ENCODE measurements at places on chromosomes 4 and X.

DNA sequence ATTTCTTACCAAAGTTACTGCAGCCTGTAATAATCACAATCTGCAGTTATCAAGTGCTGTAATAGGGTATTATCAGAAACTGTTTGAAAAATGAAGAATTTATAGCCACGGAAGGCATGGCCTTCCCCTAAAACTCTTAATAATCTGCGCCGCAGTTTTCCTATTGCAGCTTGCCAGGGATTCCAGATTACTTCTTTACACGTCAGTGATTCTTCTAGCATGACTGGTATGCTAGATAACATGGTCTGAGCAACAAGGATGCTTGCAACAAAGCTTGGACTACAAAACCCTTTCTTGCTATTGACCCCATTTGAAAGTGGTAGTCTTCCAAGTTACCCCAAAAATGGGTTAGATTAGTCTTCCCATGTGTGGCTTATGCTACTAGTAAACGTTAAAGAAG, 47.2 kb upstream of the GK2 start:
- no peak for DNase-seq

DNA sequence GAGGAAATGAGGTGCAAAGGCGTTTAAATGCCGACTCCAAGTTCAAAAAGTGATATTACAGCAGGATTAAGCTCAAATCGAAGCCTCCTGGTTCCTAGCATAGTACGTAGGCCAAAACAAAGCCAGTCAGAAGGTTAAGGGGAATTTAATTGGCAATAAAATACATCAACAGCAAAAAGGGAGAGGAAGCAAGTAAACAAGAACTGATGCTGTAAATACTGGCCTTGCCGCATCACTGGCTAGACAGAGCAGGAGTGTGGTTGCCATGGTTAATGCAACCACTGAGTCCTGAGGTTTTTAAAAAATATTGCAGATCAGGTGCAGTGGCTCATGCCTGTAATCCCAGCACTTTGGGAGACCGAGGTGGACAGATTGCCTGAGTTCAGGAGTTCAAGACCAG, 63.2 kb upstream of the FBXW7 start:
- no peak for DNase-seq

DNA sequence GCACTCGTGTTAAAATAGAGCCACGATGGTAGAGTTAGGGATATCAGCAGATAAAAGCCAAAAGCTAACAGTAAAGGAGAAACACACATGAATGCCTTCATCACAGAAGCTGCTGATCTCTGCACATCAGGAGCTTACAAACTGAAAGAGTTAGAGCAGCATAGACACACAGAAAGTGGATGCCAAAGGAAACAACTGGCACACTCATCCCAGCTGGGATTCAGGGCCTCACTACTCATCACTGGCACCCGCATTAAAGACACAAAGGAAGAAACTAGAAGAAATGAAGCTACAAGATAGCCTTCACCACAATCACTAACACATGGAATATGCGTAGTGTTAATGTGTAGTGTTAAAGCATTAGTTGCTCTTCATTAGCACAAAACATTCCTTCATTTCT, 156.4 kb upstream of the TBL1X start:
- DNase-seq: no peak

GRCh38 chr4:86549163-86549788, 44.8 kb upstream of the PTPN13 start:
- DNase-seq: peak; percentile 17

GRCh38 chrX:97527725-97528124, 644.0 kb downstream of the RPA4 start:
- DNase-seq: no peak

DNA sequence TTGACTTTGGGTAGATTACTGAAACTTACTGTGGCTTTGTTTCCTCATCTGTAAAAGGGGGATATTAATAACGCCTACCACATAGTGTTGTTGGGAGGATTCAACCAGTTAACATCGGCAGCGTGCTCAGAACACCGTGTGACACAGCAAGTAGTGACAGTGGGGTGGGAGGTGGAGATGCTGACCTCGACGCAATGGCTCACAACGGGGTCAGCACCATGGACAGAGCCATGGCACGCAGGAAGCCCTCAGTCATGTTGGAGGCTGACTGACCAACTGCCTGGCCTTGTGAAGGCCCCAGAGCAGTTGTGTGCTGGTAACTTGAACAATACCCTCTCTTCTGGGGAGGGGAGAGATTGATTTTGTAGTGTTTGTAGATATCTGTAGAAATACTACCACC, 93.2 kb downstream of the WFS1 start:
- DNase-seq: peak; percentile 33

DNA sequence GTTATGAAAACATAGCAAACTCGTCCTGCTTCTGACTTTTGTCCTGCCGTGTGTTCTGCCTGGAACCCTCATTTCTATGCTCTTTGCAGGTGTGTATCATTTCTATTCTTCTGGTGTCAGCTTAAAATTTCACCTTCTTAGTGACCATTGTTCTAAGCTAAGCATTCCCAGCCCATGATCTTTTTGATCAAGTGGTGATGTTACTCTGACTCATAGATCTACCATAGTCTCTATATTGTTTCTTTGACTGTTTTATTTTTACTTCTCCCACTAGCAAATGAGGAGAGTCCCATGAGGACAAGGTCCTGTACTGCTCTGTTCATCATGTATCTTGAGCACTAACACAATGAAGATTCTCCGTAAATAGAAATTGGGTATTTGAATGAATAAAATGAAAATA, 14.1 kb upstream of the CXCL6 start:
- peak; percentile 40 for DNase-seq

- DNase-seq: no peak
Observed at GRCh38 chrX:28910487-28910886, 323.2 kb downstream of the IL1RAPL1 start.

- DNase-seq: peak; percentile 45
Observed at GRCh38 chr4:133969202-133969848, 232.3 kb downstream of the PABPC4L start.

- DNase-seq: no peak
Observed at GRCh38 chr4:153293742-153294057, 50.8 kb upstream of the MND1 start.

GRCh38 chr4:36385951-36386571, 104.6 kb downstream of the DTHD1 start:
- DNase-seq: peak; percentile 61

DNA sequence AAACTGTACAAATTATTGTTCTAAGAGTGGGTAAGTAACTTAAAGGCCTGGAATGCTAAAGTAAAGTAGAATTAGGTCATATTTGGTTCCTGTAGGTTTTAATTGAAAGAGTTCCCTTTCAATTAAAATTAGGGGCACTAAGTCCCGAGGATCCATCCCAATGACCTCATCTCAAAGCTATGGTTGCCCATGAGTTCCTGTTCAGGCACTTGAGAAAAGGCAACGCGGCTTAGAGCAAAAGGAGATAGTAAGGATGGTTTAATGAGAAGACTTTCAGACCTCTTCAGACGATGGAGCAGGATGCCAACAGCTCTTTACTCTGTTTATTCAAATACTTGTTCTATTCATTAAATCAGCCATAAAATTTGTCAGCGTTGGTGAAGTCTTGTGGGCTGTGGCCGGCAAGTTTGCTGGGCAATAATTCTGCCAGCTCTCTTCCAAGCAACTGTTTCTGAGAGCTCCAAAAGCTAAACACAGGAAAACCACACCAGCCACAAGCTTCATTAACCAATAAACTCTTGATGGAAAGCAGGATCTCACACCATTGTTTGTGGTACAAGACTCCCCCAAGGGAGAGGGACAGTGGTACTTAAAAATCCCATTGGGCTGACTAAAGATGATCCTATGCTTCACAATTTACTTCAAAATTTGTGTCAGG, 167.4 kb downstream of the COL4A6 start:
- no peak for DNase-seq

DNA sequence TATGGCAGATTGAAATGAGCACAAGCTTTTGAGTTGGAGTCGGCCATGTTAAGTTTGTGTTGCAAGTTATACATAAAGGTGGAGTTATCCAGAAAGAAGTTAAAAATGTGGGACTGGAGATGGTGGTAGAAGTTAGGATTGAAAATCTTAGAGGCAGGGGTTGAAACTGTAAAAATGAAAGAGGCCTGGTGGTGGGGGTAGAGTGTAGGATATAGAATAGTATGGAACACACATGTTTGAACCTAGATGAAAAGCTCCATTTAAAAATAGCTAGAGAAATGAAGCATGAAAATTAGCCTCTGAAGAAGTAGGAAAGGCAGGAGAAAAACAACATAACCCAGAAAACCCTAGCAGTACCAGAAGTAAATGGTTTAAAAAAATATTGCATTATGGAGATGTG, 131.8 kb upstream of the ENPEP start:
- DNase-seq: no peak

DNA sequence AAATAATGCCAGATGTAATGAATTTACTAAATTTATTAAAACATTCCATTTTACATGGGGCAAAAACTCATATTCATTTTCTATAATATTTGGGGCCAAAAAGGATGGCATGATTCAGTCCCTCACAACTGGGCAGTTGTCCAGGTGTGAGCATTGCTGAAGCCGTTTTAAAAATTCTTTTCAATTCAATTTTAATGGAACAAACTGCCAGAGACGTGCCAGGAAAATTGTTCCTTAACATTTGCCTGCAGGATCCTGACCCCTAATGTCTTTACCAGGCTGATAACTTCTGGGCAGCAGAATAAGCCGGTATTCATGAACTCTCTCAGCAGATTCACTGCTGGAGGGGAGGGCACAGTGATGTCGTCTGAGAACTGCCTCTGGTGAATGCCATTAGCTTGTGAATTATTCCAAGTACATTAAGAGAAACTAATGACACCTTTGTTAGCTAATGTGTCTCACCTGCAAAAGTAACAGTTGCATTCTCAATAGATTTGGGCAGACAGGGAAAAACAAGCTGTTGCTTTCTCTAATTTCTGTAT, 1445.1 kb upstream of the TENM3 start:
- no peak for DNase-seq

DNA sequence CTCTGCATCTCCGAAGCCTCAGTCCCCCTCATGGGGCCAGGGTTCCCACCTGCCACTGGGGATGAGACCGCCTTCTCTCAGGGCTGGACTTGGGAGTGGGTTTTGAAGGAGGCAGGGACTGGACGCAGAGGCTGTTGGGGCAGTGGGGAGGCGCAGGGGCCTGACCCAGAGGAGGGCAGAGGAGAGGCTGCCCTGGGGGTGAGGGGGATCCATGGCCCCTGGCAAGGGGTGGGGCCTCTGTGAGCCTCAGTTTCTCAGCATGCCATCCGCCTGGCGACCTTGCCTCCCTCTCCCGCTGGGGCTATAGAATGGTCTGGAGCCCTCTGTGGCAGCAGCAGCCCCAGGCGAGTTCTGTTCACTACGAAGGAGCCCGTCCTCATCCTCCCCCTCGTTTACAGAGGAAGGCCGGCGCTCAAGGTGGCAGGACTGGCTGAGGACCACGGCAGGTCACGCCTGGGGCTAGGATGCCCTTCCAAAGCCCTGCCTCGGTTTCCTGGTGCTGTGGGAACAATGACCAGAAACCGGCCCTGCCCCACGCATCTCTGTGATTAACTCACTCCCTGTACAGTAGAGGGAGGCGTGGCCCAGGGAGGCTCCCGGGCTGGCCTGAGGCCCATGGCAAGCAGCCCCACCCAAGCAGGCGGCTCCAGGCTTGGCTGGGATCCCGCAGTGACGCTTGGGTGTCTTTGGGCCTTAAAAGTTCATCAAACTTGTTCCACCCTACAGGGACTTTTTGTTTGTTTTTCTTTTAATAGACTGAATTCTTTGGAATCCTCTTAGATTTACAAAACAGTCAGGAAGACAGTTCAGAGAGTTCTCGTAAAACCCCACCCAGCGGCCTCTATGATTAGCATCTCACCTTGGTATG, 16.0 kb upstream of the SH3TC1 start:
- DNase-seq: peak; percentile 67

DNA sequence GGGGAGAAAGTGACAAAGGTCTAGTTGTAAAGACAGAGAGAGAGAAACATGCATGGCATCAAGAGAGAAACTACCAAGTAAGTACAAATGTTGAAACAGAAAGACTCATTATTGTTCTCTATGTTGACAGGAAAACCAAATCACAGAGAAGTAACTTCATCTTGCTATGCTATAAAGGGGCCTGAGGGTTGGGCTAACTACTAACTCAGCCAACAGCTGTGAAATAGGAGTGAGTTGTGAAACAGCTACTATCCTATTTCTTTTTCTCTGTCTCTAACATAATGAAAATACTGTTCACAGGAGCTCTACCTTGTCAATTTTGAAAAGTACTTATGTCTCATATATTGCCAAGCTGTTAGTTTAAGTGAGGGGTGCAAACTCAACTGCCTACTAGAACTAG, 65.0 kb downstream of the MTMR8 start:
- DNase-seq: no peak

GRCh38 chr4:98930311-98930865, 1.5 kb upstream of the EIF4E start:
- DNase-seq: no peak

DNA sequence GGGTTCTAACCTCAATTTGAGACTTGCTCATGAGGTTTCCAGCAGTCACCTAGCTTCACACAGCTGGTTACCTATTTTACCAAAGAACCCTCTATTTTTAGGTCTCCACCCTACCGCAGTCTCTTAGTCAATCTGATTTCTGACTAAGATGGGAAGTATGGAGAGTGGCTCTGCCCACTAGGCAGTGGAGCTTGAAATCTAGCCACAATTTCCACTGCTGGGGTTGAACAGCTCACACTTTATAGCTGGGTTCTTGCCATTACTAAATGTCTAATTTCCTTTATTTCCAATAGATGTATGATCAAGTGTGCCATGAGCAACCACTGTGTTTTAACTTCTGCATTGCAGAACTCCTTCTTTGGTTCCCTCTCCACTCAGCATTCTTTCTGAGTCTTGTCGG, 43.1 kb downstream of the GASK1B start:
- DNase-seq: no peak

GRCh38 chr4:20253735-20254409, 2.2 kb downstream of the SLIT2 start:
- DNase-seq: no peak

DNA sequence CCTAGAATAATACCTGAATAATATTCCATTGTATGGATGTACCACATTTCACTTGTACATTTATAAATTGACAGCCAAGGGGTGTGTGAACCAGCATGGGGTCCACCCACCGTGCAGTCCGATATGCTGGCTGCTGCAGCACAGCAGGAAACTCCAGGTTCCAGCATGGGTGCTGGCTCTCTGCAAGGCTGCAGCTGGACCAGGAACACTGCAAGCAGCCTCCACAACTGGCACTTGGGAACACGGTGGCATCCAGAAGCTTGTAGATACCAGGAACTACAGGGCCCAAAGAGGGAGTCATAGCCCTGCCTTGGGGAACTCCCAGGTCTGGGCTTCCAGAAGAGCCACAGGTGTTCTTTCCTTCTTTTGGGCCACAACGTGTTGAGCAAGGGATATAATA, 91.2 kb downstream of the NXF2 start:
- DNase-seq: no peak
